ENCODE measurements at places on chromosomes 11 and 22.
A peak's percentile ranks its signal among the peaks of the same experiment; 100 is the strongest.

GRCh38 chr11:102225689-102226568 lies 91.4 kb upstream of the BIRC3 start:
- DNase-seq: peak; percentile 69

GRCh38 chr22:43142880-43143562 lies at the start of gene MCAT:
Gene MCAT (minus strand): TSS chr22:43143398. CDS start chr22:43143348, 50 bp downstream.
- peak; percentile 35 for DNase-seq

- DNase-seq: no peak
Observed at GRCh38 chr11:113162592-113162962, 151.8 kb upstream of the TTC12 start.

DNA sequence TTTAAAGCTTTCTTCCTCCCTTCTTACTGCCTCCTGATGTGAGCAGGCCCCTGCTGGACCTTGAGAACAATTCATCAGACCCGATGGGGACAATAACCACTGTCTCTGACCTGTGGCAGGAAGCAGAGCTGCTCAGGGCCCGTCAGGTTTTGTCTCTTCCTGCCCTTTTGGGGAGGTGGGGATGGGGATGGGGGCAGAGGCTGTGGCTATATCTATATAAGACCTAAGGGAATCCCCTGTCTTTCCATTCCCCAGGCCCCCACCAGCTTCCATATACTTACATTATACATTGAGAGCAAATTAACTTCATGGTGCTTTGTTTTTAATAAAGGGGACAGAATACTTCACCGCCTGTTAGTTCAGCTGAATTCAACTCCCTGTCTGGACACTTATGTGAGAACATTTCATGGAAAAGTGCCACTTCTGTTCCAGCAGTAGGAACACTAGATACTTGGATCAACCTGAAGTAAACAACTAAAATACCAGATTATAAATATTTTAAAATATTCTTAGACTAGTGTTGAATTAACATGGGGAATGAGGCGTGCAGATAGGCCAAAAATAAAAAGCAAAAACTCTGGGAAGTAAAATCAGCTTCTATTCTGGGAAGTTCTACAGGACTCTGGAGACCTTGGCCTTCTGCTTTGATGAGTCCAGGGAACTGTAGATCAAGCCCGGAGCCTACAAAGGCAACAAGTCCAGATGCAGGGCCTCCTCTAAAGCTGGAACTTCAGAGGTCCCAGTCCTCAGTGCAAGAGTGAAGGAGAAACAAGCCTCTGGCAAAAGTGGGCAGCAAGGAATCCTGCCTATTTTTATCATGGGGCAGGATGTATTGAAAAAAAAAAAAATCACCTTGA lies 11.1 kb downstream of the ZP1 start:
- DNase-seq: no peak

DNA sequence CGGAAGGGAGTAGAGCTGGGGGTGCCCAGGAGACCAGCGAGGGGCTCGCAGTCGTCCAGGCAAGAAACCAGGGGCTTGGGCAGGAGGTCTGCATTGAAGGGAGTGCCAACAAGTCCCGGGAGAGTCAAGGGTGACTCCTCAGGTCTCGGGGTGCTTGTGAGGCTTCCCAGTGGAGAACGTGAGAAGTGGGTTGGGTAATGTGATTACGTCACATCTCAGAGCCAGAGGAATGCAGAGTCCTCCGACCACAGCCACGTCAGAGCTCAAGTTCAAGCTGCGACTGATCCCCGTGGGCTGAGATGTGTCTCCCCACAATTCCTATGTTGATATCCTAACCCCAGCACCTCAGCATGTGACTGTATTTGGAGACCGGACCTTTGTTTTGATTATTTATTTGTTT lies 89.7 kb upstream of the SHANK2 start:
- no peak for DNase-seq

DNA sequence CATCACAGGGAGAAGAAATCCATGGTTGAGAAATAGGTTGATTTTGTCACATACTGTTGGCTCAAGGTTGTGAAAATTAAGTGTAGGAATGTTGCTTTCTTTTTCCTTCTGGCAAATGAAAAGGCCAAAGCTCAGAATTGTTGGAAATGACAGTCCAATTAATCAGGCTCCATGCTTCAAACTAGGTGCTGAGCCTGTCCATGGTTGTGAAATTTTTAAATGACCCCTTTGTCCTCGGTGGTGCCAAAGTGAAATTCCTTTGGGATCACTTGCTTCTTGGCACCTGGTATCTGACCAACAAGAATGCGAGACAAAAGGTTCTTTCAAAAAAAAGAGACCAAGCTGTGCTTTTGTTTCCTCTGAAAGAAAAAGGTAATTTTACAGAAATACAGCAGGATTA lies 451.9 kb downstream of the ETS1 start:
- no peak for DNase-seq

- no peak for DNase-seq
Observed at GRCh38 chr11:29361369-29361768, 655.5 kb downstream of the KCNA4 start.

GRCh38 chr11:114156782-114157181 lies 97.3 kb downstream of the ZBTB16 start:
- DNase-seq: no peak

GRCh38 chr11:61151545-61152252 lies 9.5 kb downstream of the VPS37C start:
- no peak for DNase-seq

DNA sequence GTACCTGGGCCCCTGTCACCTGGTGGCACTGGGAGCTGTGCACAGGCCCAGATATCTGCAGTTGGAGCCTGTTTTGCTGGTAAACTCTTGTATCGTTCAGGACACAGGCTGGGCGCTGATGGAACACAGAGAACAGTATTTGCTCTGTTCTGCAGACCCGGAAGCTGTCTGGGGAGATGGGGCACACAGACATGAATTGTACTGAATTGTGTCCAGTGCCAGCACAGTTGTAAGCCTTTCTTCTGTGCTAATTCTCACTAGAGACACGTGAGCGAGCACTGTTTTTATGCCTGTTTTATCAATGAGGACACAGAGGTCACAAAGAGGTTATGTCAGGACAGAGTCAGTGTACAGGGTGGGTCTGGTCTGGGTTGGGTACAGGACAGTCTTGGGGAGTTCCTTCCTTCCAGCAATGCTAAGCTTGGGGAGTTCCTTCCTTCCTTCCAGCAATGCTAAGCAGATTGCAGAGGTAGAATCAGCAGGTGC lies 24.4 kb upstream of the ACR start:
- no peak for DNase-seq

GRCh38 chr22:30183861-30184278 lies 62.7 kb downstream of the LIF start:
- no peak for DNase-seq

DNA sequence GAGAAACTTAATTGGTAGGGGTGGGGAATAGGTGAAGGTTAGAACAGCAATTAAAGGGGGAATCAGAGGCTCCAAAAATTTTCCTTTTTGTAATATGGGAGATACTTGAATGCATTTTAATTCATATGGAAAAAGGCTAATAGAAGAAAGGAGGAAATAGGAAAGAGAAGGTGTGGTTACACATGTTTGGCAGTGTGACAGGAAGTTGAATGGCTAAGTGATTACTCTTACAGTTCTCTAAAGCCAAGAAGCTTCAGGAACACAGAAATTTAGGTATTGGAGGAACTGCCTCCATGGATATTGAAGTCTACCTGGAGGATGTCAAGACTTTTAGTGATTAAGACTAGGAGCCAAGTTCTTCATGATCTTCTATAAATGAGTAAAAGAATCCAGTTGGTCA lies 6.3 kb downstream of the NXPE2 start:
- no peak for DNase-seq

- no peak for DNase-seq
Observed at GRCh38 chr11:86741839-86742805, 58.2 kb upstream of the PRSS23 start.

GRCh38 chr11:65560555-65561418 lies 2.6 kb upstream of the LTBP3 start:
- DNase-seq: no peak

DNA sequence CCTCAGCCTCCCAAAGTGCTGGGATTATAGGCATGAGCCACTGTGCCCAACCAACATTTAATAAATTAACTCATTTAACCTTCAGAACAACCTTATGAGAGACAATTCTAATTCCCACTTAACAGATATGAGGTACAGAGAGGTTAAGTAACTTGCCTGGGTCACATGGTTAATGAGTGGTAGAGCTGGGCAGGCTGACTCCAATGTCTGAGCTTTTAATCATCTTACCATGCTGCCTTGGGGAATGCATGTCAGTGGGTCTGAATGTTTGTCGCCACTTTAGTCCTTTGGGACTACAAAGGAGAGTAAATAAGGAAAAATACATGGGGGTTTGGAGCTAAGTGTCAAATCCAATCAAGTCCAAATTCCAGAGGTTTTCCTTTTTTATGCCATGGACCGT lies 11.2 kb upstream of the PIK3C2A start:
- DNase-seq: no peak

- DNase-seq: peak; percentile 85
Observed at GRCh38 chr11:88320149-88320559, 17.4 kb downstream of the CTSC start.

DNA sequence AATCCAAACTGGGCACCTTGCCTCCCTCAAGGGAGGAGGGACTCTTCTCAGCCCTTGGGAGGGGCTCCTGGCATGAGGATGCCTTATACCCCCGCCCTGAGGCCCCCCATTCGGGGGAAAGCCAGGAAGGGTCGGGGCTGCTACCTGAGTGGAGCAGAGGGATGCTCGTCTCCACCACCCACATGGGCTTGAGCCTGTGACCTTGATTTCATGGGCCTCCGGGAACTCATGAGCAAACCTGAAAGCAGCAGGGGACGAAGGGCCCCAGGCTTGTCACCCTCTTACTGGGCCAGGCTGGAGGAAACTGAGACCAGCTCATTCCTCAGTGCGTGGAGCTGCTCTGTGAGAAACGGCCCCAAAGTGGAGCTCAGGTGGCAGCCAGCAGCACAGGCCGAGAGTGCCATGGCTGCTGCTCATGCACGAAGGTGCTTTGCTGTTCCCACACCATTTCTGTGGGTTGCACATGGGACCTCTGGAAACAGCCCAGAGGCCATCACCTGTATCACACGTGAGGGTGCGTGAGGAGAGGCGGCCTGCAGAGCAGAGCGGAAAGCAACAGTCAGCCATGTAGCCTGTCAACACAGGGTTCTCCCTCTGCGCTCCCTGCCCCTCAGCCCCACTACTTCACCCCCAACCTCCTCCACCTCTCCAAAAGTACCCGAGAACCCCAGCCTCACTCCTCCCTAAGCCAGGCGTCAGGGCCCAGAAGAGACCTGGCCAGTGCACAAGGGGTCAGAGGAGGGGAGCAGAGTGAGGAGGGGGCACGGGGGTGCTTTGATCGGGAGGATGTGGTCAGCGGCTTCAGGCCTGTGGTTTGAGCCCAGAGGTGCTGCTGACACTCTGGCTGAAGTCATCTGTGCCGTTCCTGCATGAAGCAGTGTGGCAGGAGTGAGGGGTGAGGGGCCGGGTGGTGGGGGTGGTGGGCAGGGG lies 14.1 kb upstream of the IL2RB start:
- DNase-seq: no peak

DNA sequence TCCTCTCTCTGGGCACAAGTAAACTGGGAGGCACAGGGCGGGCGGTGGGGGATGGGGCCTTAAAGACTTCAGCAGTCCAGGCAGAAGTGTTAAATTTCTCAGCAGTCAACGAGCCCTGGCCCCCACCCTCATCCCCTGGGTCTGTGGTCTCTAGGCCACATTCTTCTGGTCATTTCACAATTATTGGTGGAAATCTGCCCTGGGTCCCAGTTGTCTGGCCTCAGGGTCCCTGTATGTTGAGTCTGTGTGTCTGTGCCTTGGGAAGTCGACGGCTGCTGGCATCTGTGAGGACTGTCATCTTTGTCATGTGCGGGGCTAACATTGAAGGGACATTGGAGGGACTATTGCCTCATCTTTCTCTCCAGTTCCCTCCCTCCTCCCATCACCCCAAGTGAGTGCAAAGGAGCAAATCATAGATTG lies 1.7 kb downstream of the TSPAN18 start:
- DNase-seq: no peak

DNA sequence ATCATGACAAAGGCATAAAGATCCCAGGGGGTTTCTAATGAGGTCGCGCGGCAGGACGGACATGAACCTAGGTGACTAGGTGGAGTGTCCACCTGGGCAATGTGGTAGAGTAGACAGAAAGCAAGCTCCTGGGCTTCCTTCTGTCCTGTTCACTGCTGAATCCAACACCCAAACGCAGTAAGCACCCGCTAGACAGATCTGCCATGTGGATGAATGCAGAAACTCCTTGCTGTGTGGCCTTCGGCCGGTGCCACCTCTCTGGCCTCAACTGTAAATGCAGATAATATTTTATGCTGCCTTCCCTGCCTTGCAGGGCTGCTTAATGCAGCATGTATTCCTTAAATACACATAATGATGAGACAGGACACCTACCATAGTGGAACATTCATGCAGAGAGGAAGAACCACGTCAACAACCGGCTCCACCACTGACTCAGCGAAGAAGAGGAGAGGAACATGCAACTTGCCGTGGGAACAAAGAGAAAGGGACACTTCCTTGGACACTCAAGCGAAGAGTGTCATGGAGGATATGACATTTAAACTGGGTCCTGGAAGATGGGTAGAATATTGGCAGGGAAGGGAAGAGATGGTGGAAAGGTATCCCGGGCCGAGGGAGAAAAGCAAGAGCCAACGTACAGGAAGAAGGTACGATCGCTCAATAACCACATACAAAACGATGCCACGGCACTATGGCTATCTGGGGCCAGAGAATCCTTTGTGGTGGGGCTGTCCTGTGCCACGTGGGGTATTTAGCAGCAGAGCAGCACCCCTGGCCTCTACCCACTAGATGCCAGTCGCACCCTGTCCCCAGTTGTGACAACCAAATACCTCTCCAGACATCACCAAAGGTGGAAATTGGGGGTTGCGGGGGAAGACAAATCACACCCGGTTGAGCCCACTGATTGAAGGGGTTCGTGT lies 30.8 kb downstream of the MYH9 start:
- no peak for DNase-seq

DNA sequence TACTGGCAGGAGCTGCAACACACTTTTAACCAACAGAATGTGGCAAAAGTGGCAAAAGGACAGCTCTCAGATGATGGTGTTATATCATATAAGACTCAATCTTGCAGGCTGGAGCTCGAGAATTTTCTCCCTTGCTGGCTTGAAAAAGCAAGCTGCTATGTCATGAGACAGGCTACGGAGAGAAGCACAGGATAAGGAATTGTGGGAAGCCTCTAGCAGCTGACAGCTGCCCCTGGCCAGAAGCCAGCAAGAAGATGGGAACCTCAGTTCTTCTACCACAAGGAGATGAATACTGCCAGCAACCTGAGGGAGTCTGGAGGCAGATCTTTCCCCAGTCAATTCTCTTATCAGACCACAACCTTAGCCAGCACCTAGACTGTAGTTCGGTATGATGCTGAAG lies 24.6 kb downstream of the FXYD6 start:
- no peak for DNase-seq

DNA sequence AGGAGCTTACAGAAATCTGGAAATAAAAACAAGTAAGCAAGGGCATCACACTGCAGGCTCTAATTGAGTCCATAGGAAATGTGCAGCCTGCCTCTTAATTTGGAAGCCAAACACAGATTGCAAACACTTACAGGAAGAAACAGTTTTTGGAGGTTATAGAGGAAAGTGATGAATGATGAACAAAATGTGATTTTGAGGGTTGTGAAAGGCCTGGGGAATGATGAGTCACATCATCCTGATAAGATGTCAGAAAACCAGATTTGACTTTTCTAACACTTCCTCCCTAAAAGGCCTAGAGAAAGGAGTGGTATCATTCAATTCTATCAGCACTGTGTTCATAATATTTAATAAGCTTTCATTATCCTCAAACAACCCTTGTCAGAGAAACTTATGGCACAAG lies 96.6 kb upstream of the POU2AF2 start:
- DNase-seq: no peak

Measured in GM04504 (cell line).